SHP77 (cell line): ENCODE measurements at places on chromosomes 1 and 21.

DNA sequence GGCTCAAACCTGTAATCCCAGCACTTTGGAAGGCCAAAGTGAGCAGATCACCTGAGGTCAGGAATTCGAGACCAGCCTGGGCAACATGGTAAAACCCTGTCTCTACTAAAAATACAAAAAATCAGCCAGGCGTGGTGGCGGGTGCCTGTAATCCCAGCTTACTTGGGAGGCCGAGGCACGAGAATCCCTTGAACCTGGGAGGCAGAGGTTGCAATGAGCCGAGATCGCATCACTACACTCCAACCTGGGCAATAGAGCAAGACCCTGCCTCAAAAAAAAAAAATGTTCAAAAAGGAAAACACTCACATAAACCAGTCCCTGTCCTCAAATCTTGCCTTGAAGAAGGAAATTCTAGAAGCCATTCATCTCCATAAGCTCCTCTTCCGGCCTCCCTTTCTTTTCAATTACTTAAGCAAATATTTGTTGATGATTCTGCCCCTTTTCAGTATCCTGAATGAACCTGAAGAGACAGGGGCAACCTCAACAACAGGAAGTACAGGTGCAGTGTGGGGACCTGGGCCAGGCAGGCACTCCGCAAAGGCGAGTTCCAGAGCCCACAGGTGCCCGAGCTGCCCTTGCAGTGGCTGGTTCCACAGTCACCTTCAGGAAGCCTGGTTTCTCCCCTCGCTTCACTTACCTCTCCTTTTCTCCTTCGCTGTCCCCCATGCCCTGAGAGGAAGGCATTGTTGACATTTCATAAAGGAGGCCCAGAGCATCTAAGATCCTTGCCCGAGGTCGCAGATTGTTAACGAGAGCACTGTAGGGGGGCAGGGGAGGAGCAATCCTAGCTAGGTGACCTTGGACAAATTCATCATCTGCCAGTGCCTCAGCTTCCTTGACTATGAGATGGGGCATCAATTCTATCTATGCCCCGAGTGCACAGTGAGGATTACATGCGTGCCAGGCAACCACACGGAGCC lies 8.9 kb upstream of the LEFTY1 start:
- DNase-seq: no peak

GRCh38 chr1:87404296-87404695 lies 75.6 kb downstream of the LMO4 start:
- no peak for DNase-seq

GRCh38 chr1:77371396-77371795 lies 89.6 kb downstream of the AK5 start:
- no peak for DNase-seq

DNA sequence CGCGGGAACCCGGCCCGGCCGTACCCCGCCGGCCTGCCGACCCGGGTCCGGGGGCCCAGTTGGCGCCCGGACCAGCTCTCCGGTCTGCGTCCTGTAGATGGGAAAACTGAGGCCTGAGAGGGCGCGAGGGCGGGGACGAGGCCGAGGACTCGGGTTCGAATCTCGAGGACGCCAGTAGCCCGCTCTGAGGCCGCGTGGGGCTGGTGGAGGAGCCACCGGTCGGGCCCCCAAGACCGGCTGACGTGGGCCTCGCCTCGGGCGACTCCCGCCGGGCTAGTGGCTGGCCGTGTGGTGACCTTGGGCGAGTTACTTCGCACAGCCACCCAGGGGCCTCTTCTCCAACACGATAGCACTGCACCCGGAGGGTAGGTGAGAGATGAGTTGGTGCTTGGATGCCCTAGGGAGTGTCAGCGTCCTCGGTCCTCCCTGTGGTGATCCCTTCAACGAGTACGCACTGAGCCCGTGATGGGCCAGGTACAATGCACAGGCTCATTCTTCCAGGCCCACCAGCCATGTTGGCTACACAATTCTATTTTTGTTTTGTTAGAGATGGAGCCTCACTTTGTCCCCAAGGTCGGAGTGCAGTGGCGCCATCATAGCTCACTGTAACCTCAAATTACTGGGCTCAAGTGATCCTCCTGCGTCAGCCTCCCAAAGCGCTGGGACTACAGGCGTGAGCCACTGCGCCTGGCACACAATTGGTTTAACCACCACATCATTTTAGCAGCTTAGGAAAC lies 404 bp upstream of the SCMH1 start:
- DNase-seq: peak; percentile 34

- DNase-seq: no peak
These were observed at the start of gene DOP1B for GRCh38 chr21:36156815-36157670. Gene DOP1B, plus strand, starts transcription at chr21:36156824. Its CDS starts 7,910 bp downstream, at chr21:36164734.

DNA sequence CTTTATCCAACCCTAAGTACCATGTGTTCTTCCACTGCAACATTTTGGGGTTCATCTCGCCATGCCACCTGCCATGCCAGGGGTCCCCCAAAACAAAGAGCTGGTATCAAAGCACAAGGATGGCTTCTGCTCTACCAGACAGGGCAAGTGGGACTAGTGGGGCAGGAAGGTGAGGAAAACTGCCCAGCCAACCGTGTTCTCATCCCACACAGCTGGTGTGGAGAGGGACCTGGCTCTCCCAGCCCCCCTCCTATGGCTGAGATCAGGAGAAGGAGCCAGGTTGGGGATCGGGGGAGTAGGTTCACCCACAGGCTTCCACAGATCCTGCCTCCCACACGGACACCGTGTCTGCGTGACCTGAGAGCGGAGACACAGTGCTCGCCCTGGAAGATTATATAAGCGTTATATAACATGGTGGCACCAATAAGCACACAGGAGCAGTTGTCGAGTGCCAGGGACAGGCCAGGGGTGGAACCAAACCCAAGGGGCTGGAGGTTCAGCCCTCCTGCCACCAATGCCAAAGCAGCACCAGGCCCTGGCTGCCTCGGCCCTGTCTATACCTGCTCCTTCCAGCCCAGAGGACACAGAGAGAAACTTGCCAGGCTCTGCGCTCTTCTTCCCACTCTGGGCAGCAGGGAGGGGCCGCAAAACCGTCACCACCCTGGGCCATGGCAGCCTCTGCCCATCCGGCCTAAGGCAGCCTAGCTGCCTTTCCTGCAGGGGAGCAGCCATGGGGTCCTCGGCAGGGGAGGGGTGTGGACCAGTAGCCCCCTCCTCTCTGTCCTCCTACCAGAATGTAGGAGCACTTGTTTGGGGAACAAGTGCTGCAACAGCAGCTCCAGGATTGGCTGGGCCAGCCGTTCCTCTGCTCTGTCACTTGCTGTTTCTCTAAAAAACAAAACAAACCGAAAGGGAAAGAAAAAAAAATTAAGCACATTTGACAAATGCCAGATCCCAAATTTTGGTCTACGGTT lies 43.5 kb downstream of the CD34 start:
- DNase-seq: no peak

GRCh38 chr1:209593747-209594146 lies 10.2 kb downstream of the CAMK1G start:
- no peak for DNase-seq

- DNase-seq: no peak
These were observed 61.0 kb upstream of the CSF1 start for GRCh38 chr1:109849655-109850054.

GRCh38 chr1:29849038-29849750 lies 612.9 kb downstream of the PTPRU start:
- peak; percentile 47 for DNase-seq

DNA sequence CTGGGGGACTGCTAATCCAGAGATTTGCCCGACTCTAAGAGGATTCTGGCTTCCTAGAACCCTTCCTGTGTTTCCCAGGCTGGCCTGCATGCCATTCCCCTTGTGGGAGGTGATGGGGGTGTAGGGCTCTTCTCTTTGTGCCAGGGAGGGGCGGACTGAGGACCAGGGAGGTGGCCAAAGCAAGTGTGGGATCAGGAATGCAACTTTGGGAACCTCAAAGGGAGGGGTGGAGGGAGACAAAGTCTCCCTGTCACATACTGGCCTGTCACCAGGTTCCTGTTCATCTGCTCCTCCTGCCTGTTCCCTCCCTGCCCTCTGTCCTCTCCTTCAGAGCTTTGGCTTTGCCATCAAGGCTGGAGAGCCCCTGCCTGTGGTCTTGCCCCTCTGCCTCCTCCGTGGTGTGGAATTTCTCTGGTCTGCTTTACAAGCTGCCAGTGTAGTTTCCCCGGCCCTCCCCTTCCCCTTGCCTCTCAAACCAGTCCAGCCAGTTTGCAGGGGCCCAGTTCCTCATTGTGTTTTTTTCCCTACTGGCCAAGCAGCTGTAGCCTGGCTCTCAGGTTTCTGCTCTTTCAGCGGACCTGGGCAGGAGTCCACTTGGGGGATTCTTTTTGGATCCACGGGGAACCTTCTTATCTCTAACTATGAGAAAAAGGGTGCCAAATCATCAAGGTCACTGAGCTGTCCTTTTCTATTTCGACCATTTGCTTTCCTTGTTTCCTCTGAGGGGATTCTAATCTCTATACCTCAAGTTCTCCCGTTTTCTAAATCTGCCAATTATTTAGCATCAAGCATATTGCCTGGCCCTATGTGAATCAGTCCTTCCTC lies 1.8 kb downstream of the CGN start:
- DNase-seq: no peak

GRCh38 chr1:200438911-200439310 lies 29.1 kb upstream of the ZNF281 start:
- DNase-seq: no peak

DNA sequence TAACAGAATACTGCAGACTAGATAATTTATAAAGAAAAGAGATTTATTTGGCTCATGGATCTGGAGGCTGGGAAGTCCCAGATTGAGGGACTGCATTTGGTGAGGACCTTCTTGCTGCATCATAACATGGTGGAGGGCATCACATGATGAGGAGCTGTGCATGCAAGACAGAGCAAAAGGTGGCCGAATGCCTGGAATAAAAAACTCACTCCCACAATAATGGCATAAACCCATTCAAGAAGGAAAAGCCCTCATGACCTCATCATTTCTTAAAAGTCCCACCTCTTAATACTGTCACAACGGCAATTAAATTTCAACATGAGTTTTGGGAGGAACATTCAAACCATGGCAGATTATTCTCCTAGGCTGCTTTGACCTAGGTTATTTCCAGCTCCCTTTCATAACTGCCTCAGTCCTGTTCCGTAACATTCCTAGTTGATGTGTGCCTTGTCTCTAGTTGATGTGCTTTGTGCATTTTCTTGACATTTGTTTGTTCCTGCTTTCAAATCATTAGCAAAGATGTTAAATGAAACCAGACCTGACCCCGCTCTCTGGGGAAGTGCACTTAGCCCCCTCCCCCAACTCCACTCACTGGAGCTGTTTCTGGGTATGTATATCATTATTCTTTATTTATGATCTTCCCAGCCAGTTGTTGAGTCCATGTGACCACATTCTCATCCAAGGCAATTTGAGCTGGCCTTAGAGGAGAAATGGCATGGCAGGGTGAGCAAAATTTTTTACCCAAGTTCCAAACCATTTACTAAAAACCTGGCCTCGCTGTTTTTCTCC lies 148.5 kb downstream of the GDAP2 start:
- DNase-seq: no peak

GRCh38 chr1:22104094-22104493 lies 38.8 kb downstream of the WNT4 start:
- DNase-seq: no peak

DNA sequence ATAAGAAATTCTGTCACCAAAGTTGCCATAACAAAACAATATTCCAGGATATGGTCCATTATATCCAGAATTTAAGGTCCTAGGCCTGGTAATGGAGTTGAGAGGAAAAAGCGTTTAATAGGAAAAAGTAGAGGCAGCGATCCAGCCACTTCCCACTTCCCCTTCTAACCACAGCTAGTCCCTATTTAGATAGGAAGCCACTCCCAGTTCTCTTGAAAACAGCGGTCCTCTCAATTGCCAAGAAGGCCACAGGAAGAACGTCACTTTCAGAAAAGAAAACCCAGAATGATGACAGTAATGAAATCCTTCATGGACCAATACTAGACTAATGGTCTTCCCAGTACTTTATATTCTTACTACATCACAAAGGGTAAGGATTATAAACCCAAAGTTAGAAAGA lies 38.6 kb downstream of the ABL2 start:
- DNase-seq: no peak

- DNase-seq: no peak
These were observed 79.0 kb upstream of the MAP10 start for GRCh38 chr1:232726048-232726779.

- peak; percentile 63 for DNase-seq
These were observed 3.3 kb downstream of the NCMAP start for GRCh38 chr1:24558902-24559791.

- no peak for DNase-seq
These were observed 2.8 kb upstream of the ATF3 start for GRCh38 chr1:212605441-212606394.

GRCh38 chr1:212035835-212036605 lies 472 bp downstream of the DTL start:
- DNase-seq: no peak

GRCh38 chr1:201223852-201224665 lies 33.4 kb downstream of the IGFN1 start:
- DNase-seq: no peak

- DNase-seq: peak; percentile 9
These were observed 6.5 kb upstream of the NPL start for GRCh38 chr1:182783068-182783467.

DNA sequence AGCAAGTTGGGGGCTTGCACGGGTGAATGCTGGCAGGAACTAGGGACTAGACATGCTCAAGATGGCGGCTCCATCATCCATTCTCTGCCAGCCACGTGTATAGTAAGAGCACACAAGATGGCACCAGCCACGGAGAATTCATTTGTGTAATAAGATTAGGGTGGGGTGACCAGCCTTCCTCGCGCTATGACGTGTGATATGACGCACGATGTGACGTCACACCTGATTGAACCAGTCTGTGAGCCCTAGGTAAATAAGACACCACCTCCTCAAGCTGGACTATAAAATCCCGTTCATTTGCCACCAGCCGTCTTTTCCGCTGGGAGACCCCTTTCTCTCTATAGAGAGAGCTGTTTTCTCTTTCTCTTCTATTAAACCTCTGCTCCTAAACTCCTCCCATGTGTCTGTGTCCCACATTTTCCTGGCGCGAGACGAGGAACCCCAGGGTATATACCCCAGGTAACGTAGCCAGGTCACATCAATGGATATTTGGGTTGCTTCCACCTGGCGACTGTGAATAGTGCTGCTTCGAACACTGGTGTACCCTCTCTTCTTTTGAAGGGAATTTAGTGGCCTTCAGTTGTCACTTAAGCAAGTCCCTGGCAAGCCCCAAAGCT lies 18.1 kb upstream of the COG2 start:
- DNase-seq: no peak

GRCh38 chr1:3022976-3023375 lies 1.7 kb downstream of the ACTRT2 start:
- DNase-seq: no peak

GRCh38 chr1:43707190-43708001 lies at the start of gene ST3GAL3:
Gene ST3GAL3, plus strand, starts transcription at chr1:43707536. Its CDS starts 28,727 bp downstream, at chr1:43736263.
- DNase-seq: peak; percentile 86

DNA sequence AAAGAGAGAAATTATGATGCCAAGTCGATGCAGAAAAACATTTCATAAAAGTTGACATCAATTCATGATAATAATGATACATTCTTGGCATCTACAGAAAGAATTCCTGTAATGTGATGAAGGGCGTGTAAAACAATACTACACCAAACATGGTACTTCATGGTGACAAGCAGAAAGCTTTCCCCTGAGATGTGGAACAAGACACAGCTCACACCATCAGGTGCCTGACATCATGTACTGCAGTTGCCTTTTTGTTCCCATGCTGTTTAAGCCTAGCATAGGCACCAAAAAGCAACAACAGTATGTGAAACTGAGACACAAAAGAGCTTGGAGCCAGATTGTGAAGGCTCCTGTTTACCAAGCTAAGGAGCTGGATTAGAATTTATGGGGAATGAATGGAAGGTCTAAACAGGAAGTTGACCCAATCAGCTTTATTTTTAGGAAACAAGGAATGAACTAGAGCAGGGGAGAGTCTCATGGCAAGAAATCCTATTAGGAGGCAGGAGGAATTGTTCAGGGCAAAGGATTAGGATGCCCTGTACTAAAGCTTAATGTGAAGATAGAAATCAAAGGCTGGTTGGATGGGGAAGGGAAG lies 67.2 kb downstream of the SYDE2 start:
- DNase-seq: no peak

GRCh38 chr1:29686012-29686930 lies 449.9 kb downstream of the PTPRU start:
- DNase-seq: no peak
